ENCODE measurements at places on chromosomes 4 and X. TPM values are rescaled to one million over a fixed set of nuclear protein-coding genes. Genes with fewer than 3 reads are reported as not detected.
A peak's percentile ranks its signal among the peaks of the same experiment; 100 is the strongest.

DNA sequence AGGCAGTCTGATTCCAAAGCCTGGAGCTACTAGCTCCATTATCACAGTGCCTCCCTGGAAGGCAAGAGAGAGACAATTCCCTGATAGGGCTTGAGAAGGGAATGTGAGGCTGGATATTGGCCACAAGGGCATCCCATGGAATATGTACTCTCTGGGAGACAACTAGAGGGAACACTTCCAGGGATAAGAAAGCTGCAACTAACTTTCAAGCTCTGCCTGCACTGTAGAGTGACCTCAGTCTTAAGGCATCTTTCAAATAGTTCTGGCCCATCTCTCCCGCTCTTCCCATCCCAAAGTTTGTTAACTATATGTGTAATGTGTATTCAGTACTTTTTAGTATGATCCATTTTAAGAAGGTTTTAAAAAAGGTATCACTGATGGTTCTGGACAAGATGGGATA, 13.1 kb upstream of the RNF212 start:
- DNase-seq = no peak

DNA sequence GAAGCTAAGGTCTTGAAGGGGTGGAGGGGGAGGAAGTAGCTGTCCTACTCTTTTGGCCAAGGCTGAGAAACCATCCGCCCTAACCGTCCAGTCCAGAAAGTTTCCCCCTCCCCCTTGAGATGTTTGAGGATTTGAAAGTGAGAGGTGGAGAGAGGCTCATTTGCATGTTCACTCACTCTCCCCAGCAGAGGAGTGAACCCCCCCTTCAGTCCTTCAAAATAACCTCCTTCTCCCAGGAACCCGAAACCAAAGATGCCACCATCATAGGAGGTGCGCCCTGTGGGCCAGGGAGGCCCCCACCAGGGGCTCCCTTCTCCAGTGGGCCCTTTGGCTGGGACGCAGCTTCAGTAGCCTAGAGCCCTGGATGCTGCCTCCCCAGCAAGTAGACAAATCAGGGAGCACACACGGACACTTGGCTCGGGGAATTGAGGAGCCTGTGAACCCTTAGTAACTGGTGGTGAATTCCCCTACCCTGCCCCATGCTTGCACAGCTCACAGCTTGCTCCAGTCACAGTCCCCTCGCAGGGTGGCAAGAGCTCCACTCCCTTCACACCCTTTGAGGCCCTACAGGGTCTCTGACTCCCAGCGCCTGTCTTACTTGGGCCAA, 25.6 kb downstream of the ELF4 start:
- DNase-seq = no peak

DNA sequence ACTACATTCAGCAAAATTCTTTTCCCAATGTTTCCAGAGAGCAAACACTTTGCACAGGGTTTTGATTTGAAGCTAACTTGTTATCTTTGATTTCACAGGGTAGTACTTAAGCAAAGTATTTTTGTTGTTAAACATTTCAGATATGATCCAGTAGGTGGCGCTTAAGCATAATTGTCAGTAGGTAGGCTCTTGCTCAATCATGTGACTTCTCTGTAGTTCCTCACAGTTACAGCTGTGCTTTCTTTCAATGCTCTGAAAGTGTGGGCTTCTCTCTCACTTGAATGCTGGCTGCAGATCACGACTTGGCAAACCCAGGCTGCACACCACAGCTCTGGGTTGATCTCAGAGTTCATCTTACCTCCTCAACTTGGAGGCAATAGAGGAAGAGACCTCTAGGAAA, 1016.5 kb downstream of the SH3BGRL start:
- DNase-seq = no peak

GRCh38 chr4:78765432-78766006, 10.6 kb upstream of the BMP2K start:
- DNase-seq = no peak

- DNase-seq = peak; percentile 45
These were observed 37.9 kb upstream of the SORBS2 start for GRCh38 chr4:185849664-185850550.

- no peak for DNase-seq
These were observed 243.6 kb upstream of the DKK2 start for GRCh38 chr4:107279733-107280132.

- DNase-seq = no peak
These were observed 54.9 kb downstream of the DCTD start for GRCh38 chr4:182862141-182862875.

NUDT11 gene
- total RNA-seq = 0.14 TPM

TRPC3 gene
- 0.25 TPM for total RNA-seq

CEP135 gene
- 2.5 TPM for total RNA-seq

CFAP299 gene
- total RNA-seq = not detected

RBMXL3 gene
- total RNA-seq = not detected
